ENCODE measurements at places on chromosomes 6 and 20. TPM values are rescaled to one million over a fixed set of nuclear protein-coding genes. Genes with fewer than 3 reads are reported as not detected.

AMD1 gene
- total RNA-seq, result 71.2 TPM

- H3K27ac ChIP-seq, result no peak overlapping the region
- no peaks in the 10 kb centered on the region for H3K27me3 ChIP-seq
- H3K36me3 ChIP-seq, result no peaks in the 10 kb centered on the region
- DNase-seq, result no peak
- H3K4me3 ChIP-seq, result no peak overlapping the region
- no peaks in the 10 kb centered on the region for H3K4me1 ChIP-seq
These were observed 542.0 kb downstream of the DHX35 start for GRCh38 chr20:39503902-39504709.

GRCh38 chr6:98516866-98517265 lies 317.5 kb upstream of the POU3F2 start:
- no peak overlapping the region for H3K27ac ChIP-seq
- DNase-seq, result no peak
- no peaks in the 10 kb centered on the region for H3K36me3 ChIP-seq
- no peaks in the 10 kb centered on the region for H3K27me3 ChIP-seq

- peaks cover 17% of the 10 kb centered on the region for H3K36me3 ChIP-seq
- H3K4me1 ChIP-seq, result peaks cover 38% of the 10 kb centered on the region
- H3K27ac ChIP-seq, result no peak overlapping the region
- no peak overlapping the region for H3K4me3 ChIP-seq
- no peaks in the 10 kb centered on the region for H3K27me3 ChIP-seq
- DNase-seq, result no peak
These were observed 61.5 kb upstream of the RIPOR2 start for GRCh38 chr6:24997231-24997630.

GRCh38 chr6:79453558-79454042 lies 83.6 kb downstream of the LCA5 start:
- H3K36me3 ChIP-seq, result no peaks in the 10 kb centered on the region
- H3K4me3 ChIP-seq, result no peak overlapping the region
- no peaks in the 10 kb centered on the region for H3K27me3 ChIP-seq
- no peak for DNase-seq

GRCh38 chr20:34299556-34300255 lies 3.4 kb downstream of the AHCY start:
- H3K27me3 ChIP-seq, result no peaks in the 10 kb centered on the region
- no peak overlapping the region for H3K4me3 ChIP-seq
- DNase-seq, result no peak
- H3K27ac ChIP-seq, result no peak overlapping the region
- peaks cover 25% of the 10 kb centered on the region for H3K4me1 ChIP-seq

DNA sequence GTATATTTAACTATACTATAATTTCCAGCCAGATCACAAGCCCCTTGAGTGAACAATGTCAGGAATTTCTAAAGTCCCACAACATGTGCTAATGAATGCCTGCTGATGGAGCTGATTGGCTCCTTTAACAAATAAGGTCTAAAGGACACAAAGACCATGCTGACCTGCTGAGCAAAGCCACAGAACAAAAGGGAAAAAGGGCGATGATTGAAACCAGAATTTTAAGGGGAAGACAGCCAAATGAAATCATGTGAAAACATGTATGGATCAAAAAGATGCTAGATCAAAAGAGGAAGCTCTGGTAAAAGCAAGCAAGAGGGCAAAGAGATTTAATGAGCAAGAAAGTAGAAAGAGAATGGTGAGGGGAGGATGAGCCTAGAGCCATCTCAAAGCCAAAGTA lies 105.6 kb downstream of the DCDC2 start:
- no peaks in the 10 kb centered on the region for H3K36me3 ChIP-seq
- peaks cover 1% of the 10 kb centered on the region for H3K4me1 ChIP-seq
- peaks cover 2% of the 10 kb centered on the region for H3K27me3 ChIP-seq
- no peak for DNase-seq
- H3K4me3 ChIP-seq, result no peak overlapping the region

DNA sequence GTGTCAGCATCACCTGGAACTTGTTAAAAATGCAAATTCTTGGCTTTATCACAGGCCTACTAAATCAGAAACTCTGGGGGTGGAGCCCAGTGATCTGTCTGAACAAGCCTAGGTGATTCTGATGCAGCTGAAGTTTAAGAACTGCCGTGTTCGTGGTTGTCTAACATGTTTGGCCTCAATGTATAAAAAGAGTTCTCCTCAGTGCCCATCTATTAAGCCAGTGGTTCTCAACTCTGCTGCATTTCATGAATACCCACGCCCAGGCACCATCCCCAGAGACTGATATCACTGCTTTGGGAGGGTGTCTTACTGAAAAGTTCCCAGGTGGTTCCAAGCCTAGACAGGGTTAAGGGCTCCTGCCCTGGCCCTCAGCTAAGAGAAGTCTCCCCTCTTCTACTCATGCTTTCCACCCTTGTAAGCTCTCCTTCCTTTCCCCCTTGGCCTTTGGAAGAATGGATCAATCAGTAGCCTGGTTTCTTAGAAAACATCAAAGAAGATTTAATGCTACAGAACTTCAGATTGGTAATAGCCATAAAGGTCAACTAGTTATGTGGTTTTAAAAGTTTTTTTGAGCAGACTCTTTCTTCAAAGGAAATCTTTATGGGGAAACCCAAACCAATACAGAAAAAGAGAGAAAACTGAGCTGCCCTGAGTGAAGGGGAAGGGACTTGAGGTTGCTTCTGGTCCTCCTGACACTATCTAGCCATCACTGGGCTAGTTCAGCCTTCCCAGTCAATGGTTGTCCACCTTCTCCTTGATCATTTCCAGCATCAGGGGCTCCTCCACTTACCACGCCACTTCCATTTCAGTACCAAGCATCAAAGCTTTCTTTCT lies 38.9 kb upstream of the TNFAIP3 start:
- H3K4me3 ChIP-seq, result no peak overlapping the region
- H3K27ac ChIP-seq, result peak overlapping the region; percentile 90
- peaks cover 6% of the 10 kb centered on the region for H3K36me3 ChIP-seq
- peaks cover 71% of the 10 kb centered on the region for H3K4me1 ChIP-seq
- H3K27me3 ChIP-seq, result no peaks in the 10 kb centered on the region

CCN6 gene
- total RNA-seq, result not detected

CD40 gene
- total RNA-seq, result 2.2 TPM

GRCh38 chr20:57482148-57482547 lies 42.8 kb downstream of the CTCFL start:
- H3K4me3 ChIP-seq, result no peak overlapping the region
- H3K27me3 ChIP-seq, result peaks cover 27% of the 10 kb centered on the region
- no peak overlapping the region for H3K27ac ChIP-seq
- H3K4me1 ChIP-seq, result peaks cover 6% of the 10 kb centered on the region

DNA sequence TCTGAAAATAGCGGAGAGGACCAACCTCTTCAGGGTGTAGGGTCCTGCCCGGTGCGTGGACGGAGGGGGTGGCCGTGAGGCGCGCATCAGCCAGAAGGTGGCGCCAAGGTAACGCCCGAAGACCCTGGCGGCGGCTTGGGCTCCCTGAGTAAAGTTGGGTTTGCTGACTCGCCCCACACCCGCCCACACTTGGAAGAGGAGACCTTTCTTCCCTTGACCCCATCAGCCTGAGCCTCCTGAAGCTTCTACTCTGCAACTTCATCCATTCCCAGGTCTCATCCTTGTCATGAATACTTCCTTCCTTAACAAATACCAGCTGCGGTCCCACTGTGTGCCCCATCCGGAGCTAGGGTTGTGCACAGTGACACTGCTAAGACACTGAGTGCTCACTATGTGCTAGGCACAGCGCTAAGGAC lies 14.6 kb downstream of the CD40 start:
- peak; percentile 69 for DNase-seq
- peaks cover 48% of the 10 kb centered on the region for H3K27me3 ChIP-seq
- no peak overlapping the region for H3K4me3 ChIP-seq

DNA sequence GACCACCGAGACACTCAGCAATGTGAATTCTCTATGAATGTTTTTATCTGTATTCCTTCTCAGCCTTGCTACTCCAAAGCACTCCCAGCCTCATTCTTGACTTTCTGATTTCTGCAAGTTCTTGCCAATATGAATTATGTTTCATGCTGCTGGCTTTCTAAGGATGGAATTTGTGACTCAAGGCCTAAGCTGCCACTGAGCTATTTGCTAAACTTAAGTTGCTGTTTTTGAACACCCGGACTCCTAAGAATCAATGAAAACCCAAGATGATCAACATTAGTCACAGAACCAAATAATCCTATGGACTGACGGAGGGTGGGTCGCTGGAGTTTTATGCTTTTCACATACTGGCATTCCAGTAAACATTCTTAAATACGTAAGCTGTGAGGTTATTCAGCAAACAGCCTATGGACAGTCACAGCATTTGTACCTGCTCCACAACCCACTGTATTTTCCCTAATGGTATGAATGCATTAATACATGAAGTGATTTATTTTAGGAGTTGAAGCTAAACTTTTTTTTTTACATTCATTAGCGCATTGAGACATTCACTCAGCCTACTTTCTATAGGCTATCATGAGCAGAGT lies 8.2 kb upstream of the PXDC1 start:
- H3K36me3 ChIP-seq, result no peaks in the 10 kb centered on the region
- H3K4me1 ChIP-seq, result no peaks in the 10 kb centered on the region
- H3K27ac ChIP-seq, result no peak overlapping the region

DNA sequence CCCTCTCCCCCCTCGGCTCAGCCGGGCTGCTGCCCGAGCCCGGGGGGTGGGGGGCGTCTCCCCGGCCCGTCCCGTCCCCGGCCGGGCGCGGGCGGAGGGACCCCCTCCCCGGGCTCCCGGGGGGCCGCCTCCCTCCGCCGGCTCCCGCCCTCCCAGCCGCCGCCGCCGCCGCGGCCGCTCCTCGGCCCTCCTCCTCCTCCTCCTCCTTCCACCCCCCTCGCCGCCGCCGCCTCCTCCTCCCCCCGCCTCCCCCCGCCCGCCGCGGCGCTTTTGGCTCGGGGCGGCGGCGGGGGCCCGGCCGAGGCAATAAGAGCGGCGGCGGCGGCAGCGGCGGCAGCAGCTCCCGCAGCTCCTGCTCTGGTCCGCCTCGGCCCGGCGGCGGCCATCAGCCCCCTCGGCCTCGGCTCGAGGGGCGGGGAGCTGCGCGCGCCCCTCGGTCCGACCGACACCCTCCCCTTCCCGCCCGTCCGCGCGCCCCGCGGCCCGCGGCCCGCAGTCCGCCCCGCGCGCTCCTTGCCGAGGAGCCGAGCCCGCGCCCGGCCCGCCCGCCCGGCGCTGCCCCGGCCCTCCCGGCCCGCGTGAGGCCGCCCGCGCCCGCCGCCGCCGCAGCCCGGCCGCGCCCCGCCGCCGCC lies 38.7 kb downstream of the GNAS start:
- H3K27me3 ChIP-seq, result no peaks in the 10 kb centered on the region
- H3K4me3 ChIP-seq, result peak overlapping the region; percentile 97
- H3K36me3 ChIP-seq, result peaks cover 30% of the 10 kb centered on the region
- peak; percentile 80 for DNase-seq
- H3K4me1 ChIP-seq, result peaks cover 53% of the 10 kb centered on the region

CD93 gene
- 1.6 TPM for total RNA-seq

CRISP3 gene
- total RNA-seq, result not detected

GRCh38 chr20:3051385-3052019 lies 5.7 kb downstream of the MRPS26 start:
- no peak overlapping the region for H3K4me3 ChIP-seq
- no peak for DNase-seq
- no peak overlapping the region for H3K27ac ChIP-seq
- H3K4me1 ChIP-seq, result peaks cover 31% of the 10 kb centered on the region

GDAP1L1 gene
- not detected for total RNA-seq

- H3K4me3 ChIP-seq, result no peak overlapping the region
- peaks cover 14% of the 10 kb centered on the region for H3K36me3 ChIP-seq
- peaks cover 16% of the 10 kb centered on the region for H3K4me1 ChIP-seq
- peaks cover 20% of the 10 kb centered on the region for H3K27me3 ChIP-seq
These were observed 64.3 kb upstream of the MLN start for GRCh38 chr6:33868141-33868540.

DNA sequence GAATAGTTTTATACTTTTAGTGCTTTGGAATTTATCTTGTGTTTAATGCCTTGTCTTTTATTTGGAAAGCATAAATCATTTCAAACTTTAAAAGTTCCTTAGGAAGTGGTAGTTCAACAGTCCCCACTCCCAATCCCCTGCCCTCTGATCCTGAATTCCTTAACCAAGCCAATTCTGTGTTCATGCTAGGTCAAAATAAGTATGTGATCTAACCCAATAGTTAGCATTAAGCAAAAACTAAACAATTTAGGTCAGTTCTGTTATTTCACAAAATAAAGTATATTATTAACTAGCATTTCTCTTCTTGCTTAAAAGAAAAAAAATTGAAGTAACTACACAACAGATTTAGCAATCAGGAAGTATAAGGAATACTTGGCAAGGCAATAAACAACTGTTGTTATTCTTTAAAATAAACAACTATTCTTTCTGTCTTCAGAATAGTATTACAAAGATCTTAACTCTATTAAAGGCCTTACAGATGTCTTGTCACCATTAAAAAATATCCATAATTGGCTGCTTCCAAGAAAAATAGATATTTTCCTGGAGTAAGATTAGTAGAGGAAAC lies 37.0 kb downstream of the AKIRIN2 start:
- H3K27ac ChIP-seq, result no peak overlapping the region
- no peaks in the 10 kb centered on the region for H3K4me1 ChIP-seq
- no peak overlapping the region for H3K4me3 ChIP-seq
- no peak for DNase-seq
- peaks cover 34% of the 10 kb centered on the region for H3K36me3 ChIP-seq

DNA sequence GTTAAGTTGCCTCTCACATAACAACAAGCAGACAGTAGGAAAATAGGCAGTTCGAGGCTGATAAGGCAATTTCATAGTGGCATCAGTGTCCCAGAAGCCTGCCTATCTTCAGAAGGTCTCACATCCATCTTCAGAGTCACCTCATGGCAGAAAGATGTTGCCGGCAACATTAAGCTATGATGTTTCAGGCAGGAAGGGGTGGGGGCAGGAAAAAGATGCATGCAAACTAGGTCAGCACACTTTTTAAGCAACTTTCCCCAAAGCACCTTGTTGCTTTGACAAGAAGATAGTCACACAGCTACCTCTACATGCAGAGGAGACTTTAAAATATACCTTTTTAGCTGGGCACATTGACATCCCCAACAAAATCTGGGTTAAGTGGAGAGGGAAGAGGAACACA lies 43.2 kb upstream of the SMIM8 start:
- H3K27ac ChIP-seq, result no peak overlapping the region
- H3K36me3 ChIP-seq, result no peaks in the 10 kb centered on the region
- no peaks in the 10 kb centered on the region for H3K4me1 ChIP-seq
- H3K27me3 ChIP-seq, result peaks cover 4% of the 10 kb centered on the region
- no peak overlapping the region for H3K4me3 ChIP-seq
- no peak for DNase-seq

All from activated CD8-positive, alpha-beta memory T cell treated with anti-CD3 and anti-CD28 coated beads, Interleukin-2, amount 10 ng/mL, durations not matched to agents 7 days and 5 days (primary cell).